ENCODE measurements at places on chromosomes 12 and 14.

DNA sequence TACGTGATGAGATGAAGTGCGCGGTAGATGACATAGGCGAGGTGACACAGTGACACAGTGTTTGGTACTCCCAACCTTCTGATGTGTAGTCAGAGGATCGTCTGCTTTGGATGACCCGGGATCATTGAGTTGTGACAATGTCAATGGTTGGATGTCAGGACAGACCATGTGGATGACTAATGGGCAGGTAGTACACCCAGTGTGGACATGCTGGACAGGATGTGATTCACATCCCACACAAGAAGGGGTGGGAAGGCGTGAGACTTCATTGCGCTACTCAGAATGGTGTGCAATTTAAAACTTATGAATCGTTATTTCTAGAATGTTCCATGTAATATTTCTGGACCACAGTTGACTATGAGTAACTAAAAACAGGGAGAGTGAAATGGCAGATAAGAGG, 23.8 kb downstream of the MAP3K9 start:
- no peak for DNase-seq

DNA sequence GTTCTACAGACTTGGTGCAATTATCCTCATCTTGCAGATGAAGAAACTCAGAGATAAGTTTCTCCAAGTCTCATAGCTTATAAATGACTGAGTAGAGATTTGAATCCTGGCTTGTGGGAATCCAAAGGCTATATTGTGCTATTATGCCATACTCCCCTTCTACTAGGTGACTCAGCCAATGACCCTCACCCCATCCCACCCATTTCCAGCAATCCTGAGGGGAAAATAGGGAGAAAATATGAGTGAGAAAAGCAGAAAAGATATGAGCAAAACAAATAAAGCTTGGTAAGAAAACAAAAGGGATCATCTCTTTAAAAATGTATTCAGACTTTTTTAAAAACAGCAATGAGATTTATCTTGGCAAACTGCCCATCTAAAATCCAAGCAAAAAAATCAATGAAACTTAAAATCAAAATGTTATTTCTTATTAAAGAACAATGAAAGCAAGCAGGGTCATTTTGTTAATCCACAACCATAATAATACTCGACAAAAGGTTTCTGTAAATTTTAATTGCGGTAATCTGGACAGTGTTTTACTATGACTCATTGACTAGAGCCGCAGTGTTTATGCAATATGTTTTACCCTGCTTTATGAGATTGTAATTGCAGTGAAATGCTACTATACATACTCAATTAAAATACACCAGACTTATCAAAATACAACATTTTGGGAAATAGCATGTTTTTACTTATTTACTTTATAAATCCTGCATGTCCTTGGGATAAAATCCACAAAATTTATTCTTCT, 13.1 kb upstream of the LGR5 start:
- no peak for DNase-seq

DNA sequence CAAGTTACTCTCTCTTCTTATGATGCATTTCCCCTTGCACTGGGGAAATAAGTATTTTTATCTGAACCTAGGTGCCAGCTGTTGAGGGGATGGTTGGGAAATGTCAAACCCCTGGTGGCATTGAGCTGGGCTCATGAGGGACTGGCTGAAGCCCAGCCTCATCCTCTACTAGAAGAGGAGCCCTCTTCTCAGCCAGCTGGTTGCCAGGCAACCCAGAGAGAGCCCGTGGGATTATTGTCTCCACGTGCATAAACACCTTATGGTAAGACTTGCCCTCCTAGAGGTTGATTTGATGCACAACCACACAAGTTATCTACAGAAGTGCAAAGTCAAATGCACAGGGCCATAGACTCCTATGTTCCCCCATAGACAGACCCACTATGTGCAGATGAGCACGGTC, 89.8 kb downstream of the WSCD2 start:
- DNase-seq = no peak

DNA sequence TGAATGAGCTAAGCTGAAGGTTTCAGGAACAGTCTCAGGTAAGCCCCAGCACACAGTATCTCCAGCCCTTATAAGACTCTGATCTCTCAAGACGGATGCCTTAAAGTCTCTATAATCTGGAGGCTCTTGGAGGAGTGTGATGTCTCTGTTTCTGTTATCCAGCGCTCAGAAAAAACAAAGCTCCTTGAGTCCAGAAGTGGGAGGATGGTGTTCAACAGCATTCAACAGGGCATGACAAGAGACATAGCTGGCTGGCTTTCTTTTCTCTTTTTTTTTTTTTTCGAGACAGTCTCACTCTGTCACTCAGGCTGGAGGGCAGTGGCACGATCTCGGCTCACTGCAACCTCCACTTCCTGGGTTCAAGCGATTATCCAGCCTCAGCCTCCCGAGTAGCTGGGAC, 31.6 kb upstream of the TESC start:
- DNase-seq = no peak

DNA sequence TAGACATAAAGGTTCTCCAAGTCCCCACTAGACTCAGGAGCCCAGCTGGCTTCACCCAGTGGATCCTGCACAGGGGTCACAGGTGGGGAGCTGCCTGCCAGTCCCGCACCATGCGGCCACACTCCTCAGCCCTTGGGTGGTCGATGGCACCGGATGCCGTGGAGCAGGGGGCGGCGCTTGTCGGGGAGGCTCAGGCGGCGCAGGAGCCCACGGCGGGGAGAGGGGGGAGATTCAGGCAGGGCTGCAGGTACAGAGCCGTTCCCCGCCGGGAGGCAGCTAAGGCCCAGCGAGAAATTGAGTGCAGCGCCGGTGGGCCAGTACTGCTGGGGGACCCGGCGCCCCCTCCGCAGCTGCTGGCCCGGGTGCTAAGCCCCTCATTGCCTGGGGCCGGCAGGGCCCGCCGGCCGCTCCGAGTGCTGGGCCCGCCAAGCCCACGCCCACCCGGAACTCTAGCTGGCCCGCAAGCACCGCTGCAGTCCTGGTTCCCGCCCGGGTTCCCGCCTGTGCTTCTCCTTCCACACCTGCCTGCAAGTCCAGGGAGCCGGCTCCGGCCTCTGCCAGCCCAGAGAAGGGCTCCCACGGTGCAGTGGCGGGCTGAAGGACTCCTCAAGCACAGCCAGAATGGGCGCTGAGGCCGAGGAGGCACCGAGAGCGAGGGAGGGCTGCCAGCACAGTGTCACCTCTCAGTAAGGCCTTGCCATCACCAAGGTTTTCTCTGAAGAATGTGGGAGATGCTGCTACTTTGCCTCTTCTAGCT, 58.4 kb upstream of the PPP1R12A start:
- DNase-seq = no peak

GRCh38 chr14:21557084-21557901, 22.6 kb downstream of the OR10G3 start:
- peak; percentile 91 for DNase-seq

GRCh38 chr12:79747274-79747673, 56.5 kb upstream of the PAWR start:
- DNase-seq = no peak

DNA sequence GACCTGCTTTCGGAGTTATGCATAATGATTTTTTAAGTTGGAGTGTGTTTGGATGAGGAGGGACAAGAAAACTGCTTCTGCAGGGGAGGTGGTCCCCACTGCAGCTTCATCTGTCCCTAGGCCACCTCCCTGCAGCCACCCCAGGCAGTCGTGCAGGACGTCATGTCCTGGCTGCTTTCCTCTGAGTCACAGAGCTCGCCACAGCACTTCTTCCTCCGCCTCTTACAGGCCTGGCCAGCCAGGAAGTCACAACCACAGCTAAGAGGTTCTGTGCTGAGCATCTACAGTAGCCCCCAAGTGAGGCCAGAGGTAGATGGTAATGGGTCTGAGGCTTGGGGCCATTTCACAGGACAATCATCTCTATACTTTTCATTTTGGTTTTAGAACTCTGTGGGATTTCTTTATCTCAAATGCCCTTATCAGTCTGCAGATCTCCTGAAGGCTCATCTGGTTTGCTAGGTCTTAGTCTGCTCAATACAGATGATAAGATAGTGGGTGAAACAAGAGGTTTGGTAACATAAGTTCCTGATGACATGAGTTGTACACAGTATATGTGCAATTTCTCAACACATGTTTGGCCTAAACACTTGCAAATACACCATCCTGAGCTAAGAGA, 106.4 kb downstream of the ARF6 start:
- no peak for DNase-seq

- no peak for DNase-seq
Observed at GRCh38 chr14:72850360-72850759, 43.5 kb downstream of the DPF3 start.

GRCh38 chr14:65222440-65222858, 120.1 kb upstream of the MAX start:
- no peak for DNase-seq

GRCh38 chr14:68518761-68519670, 273.9 kb downstream of the ZFP36L1 start:
- DNase-seq = no peak

DNA sequence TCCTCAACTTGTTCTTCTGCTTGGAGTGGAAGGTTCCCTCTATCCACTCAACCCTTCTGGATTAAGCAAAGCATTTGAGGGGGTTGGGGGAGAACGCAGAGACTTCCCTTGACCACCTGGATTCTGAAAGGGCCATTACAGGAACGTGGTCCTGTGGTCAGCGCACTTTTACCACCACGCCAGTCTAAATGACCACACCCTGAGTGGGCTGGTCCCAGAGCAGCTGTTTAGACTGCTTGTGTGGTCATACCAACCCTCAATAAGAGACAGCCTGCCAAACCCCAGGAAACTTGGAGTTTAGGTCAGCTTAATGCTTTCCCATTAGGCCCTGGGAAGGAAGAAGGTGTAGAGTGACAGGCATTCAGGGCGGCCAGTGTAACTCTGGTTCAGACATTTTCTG, 165.5 kb upstream of the ATP2B1 start:
- DNase-seq = no peak

- DNase-seq = no peak
Observed at GRCh38 chr12:93299262-93299846, 78.4 kb upstream of the NUDT4 start.

- no peak for DNase-seq
Observed at GRCh38 chr12:2356601-2357125, 303.9 kb downstream of the CACNA1C start.

DNA sequence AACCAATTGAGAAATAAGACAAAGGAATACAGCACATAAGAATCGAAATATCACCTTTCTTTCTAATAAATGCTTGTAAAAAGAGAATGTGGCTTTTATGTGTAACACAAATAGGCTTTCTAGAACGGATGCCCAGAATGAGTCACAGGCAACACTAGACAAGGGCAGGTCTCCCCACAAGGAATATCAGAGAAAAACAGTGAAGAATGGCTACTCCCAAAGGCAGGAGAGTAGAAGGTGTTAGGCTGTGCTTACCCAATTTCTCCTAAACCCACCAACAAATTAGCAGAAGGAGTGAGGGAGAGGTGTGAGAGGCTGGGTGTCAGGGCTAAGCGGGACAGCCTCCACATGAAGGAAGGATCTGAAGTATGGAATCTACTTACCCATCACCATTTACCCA, 55.2 kb downstream of the GALNT4 start:
- DNase-seq = no peak

DNA sequence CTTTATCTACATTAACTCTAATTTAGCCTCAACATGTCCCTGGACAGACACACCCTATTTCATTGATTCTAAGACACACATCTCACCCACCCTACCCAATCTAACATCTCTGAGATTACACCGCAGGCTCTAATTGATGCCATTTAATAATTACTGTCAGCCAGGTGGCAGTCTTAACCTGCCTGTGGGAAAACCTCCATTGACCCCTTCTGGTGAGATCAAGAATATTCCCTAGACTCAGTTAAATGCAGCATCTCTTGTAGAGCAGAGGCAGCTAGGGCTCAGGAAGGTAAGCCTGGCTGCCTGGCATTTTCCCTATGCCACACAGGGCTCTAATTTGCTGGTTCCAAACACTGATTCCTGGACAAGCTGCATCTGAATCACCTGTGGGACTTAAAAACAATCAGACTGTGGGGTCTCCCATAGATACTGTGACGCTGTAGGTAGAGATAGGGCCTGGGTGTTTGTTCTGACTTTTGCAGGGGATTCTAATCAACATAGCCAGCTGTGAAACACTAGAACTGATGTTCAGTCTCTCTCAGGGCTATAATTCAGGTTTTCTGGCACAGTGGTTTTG, 14.3 kb downstream of the MCRS1 start:
- no peak for DNase-seq

DNA sequence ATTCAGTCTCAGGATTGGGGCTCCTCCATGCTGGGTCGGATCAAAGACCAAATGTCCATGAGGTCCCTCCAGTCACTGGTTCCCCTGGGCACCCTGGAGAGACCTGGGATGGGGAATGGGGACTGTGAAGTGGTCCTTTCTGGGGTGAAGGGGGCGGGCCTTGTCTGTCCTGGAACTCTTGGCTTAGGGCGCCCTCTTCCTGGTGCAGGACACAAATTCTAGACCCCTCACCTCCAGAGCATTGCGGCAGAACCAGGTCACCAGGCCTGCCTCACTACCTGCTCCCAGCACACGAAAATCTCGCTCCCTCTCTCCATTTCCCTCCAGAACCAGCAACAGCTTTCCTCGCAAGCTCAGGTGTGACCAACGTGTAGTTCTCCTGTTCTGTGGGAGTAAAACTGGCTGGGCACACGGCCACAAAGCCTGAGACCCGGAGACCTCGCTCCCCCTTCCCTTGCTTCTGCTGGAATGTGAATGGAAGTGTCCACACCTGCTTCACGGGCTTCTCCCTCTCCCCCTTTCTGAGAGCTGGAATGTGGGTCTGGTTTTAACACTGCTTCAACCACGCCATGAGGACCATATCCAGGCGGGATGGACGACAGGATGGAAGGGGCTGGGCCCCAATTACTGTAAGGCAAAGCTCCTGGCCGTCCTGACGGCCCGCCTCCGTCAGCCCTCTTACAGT, 112.7 kb downstream of the SCARB1 start:
- no peak for DNase-seq

DNA sequence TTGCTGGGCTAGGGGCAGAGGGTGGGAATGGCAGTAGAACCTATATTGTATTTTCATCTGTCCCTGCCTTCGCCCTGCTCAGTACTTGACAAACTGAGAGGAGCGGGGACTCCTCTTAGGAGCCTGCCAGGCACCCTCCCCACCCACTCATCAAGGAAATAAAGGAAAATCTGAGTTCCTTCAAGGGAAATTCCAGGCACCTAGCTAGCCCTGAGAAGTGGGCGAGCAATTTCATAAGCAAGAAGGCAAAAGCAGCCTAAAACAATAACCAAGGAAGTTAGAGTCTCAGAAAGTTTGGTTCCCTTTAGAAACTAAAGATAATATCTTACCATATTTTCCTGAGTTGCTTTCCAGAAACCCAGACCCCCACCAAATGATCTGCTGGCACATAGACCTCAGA, 10.6 kb upstream of the PLEKHD1 start:
- DNase-seq = no peak

GRCh38 chr12:128510511-128510910, 243.5 kb downstream of the TMEM132C start:
- DNase-seq = no peak
